ENCODE measurements at places on chromosomes 5 and 9. TPM values are rescaled to one million over a fixed set of nuclear protein-coding genes. Genes with fewer than 3 reads are reported as not detected.

The TERT gene
- 2.6 TPM for total RNA-seq

The AGXT2 gene
- not detected for total RNA-seq

The MYMK gene
- not detected for total RNA-seq

The SLC6A19 gene
- total RNA-seq, result 0.22 TPM

The KLHL9 gene
- total RNA-seq, result 17.2 TPM

The DAB2IP gene
- 15.3 TPM for total RNA-seq

The GCNT1 gene
- 2.6 TPM for total RNA-seq

The LRRC70 gene
- 0.12 TPM for total RNA-seq

The GAPT gene
- total RNA-seq, result not detected

The RNF20 gene
- total RNA-seq, result 22.3 TPM

The ISL1 gene
- not detected for total RNA-seq

The SLC45A2 gene
- total RNA-seq, result not detected

The FOXD4 gene
- total RNA-seq, result 0.33 TPM

The FOXD4L6 gene
- not detected for total RNA-seq

The CDH9 gene
- total RNA-seq, result not detected

The LCNL1 gene
- total RNA-seq, result 0.10 TPM

The SPINK4 gene
- total RNA-seq, result not detected

The LTC4S gene
- 0.58 TPM for total RNA-seq

The THBS4 gene
- 0.14 TPM for total RNA-seq

The TLX3 gene
- not detected for total RNA-seq

The DOK3 gene
- 2.8 TPM for total RNA-seq

The PTGR1 gene
- 348 TPM for total RNA-seq

The MTMR12 gene
- total RNA-seq, result 18.5 TPM

The IFNA21 gene
- not detected for total RNA-seq

The MARCHF3 gene
- 1.3 TPM for total RNA-seq

The CBY3 gene
- not detected for total RNA-seq

The COL15A1 gene
- 0.55 TPM for total RNA-seq

The ANKRD33B gene
- 11.0 TPM for total RNA-seq

The PGM5 gene
- not detected for total RNA-seq

The SLC31A1 gene
- 18.6 TPM for total RNA-seq

The MEIKIN gene
- not detected for total RNA-seq

The HTR4 gene
- total RNA-seq, result not detected

The NAA35 gene
- 28.8 TPM for total RNA-seq

The AMBP gene
- total RNA-seq, result 7.5 TPM

The BTF3 gene
- total RNA-seq, result 1,272 TPM

Data from A549 treated with Mapracorat at 1 μM for 4 hours (cell line).